AG04450 (cell line): ENCODE measurements at places on chromosomes 16 and 17.

DNA sequence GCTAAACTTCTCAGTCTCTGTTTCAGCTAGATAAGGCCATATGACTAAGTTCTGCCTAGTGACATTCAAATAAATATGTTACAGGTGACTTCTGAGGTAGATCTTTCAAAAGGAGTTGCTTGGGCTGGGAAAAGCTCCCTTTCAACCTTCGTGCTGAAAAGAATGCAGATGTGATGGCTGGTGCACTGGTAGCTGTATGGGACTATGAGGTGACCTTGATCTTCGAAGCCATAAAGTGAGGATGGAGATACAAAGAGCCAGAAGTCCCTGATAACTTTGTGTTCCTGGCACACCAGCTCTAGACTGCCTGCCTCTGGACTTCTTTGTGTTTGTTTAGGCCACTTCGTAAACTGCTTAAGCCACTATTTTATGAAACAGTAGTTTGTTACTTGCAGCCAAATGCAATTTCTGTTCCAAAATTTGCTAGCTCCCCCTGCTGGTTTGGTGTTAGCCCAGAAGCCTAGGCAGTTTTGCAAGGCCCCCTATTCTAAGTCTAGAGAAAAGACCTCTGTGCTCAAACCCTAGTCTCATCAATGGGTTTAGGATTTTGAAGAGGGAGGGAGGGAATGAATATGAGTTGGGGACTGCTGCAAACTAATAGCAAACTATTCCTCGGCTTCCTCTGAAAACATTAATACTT lies 23.3 kb upstream of the ERCC4 start:
- no peak for DNase-seq

DNA sequence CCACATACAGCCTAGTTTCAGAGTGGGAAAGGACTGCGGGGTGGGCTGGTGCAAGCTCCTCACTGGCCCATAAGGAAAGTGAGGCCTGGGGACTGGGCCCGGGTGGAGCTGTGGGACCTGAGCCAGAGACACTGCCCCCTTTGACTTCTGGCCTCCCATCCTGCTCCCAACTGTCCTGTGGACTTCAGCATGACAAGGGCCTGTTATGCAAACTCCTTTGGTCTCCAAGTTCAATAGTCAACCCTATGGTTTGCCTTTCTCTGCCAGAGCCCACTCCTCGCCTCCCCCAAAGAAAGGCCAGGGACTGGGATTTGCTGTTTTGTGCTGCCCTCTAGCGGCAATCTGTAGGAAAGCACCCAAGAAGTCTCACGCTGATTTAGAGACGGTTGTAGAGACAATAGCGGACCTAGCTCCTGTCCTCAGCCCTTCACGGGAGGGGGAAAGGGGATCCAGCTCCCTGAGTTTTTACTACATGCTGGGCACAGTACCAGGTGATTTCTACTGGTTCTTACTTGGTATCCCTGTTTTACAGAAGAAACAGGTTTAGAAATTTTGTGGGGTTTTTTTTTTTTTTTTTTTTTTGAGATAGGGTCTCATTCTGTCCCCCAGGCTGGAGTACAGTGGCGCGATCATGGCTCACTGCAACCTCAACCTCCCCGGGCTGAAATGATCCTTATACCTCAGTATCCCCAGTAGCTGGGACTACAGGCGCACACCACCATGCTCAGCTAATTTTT lies 1.2 kb upstream of the TLCD3B start:
- DNase-seq = no peak

DNA sequence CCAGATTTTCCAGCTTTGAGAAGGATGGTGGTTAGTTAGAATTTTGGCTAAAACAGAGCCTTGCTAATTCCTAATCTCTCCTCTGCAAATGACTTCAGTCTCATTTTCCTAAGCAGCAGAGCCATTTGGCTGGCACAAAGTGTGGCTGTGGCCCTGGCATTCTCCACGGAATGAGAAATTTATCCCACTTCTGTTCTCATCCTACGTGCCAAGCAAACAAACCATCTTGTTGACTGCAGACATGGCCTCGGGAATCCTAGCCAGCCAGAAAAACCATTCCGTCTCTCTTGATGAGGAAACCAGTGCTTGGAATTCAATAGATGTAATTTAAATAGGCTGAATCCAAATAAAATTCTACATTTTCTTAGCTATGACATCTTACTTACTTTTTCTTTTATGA lies 34.1 kb upstream of the ELAC2 start:
- no peak for DNase-seq

DNA sequence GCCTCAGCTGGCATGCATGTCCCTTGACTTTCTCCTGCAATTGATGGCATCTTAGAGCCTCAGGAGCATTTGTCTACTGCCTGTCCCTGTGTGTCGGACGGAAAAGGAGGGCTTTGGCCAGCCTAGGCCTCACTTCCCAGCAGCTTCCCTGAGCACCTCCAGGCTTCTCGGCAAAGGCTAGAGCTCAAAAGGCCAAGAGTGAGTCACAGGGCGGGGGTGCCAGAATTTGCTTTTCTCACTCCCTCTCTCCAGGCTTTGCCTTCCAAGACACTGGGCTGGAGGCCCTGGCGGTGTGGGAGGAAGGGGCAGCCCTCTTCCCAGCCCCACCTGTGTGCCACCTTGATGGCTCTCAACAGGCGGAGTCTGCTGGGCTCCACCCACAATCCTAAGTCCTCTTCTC lies 107.3 kb upstream of the MAF start:
- no peak for DNase-seq

DNA sequence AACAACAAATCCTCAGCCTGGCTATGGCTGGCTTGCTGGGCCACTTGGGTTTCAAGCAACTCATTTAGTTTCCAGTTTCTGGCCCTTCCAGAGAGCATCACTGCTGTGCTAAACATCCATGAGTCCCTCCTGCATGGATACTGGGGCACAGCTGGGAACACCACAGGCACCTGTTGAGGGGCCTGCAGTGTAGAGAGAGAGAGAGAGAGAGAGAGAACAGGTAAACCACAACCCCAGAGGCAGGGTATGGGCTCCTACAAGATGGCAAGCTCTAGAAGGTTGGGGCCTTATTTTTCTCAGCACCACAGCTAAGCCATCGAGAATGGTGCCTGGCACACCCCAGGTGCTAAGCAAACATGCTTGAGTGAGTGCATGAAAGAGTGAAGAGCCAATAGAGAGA lies 120.3 kb downstream of the RBFOX3 start:
- DNase-seq = no peak

- no peak for DNase-seq
Observed at GRCh38 chr17:72714357-72714966, 378.0 kb downstream of the SLC39A11 start.

- DNase-seq = no peak
Observed at GRCh38 chr16:46790599-46791270, 40.2 kb downstream of the C16orf87 start.

GRCh38 chr16:30778549-30779244 lies 8.3 kb downstream of the ZNF629 start:
- no peak for DNase-seq

DNA sequence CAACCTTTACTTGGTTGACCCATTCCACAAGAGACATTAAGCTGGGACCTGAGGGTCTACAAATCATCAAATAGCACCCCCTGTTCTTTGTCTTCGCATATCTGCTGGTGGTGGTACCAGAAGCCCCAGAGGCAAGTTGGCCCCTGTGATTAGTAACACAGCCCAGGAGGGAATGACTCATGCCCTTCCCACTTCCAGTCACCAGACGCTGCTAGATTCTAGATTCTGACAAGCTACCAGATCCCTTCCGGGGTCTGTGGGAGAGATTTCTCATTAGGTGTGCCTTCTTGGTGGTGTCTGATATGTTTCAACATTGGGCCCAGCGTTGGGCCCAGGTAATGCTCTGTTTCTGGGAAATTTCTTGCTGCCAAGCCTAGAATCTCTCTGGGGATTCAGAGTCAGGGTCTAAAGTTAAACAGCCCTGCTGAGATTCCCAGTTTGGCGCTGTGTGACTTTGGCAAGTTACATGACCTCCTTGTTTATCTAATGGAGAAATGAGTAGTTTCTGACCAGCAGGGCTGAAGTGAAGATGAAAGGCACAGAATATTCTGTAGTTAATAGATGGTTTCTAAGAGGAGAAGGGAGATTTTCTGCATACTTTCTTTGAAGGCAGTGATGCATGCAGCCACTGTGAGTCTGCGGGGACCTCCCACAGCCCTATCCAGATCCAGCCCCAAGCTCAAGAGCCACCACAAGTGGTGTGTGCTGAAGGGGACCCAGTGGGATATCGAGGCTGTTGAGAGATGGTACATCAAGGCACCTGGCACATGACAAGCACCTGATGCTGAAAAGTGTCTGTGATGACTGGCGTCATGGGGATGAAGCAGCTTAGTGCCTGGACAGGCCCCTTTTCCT lies 3.9 kb downstream of the TRPV2 start:
- DNase-seq = peak; percentile 66

DNA sequence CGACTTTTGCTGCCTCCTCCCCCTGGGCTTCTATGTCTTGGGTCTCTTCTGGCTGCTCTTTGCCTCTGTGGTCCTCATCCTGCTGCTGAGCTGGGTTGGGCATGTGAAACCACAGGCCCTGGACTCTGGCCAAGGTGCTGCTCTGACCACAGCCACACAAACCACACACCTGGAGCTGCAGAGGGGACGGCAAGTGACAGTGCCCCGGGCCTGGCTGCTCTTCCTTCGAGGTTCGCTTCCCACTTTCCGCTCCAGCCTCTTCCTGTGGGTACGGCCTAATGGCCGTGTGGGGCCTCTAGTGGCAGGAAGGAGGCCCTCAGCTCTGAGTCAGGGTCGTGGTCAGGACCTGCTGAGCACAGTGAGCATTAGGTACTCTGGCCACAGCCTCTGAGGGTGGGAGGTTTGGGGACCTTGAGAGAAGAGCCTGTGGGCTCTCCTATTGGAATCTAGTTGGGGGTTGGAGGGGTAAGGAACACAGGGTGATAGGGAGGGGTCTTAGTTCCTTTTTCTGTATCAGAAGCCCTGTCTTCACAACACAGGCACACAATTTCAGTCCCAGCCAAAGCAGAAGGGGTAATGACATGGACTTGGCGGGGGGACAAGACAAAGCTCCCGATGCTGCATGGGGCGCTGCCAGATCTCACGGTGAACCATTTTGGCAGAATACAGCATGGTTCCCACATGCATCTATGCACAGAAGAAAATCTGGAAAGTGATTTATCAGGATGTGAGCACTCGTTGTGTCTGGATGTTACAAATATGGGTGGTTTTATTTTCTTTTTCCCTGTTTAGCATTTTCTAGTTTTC lies 2.3 kb downstream of the GP1BA start:
- DNase-seq = no peak

DNA sequence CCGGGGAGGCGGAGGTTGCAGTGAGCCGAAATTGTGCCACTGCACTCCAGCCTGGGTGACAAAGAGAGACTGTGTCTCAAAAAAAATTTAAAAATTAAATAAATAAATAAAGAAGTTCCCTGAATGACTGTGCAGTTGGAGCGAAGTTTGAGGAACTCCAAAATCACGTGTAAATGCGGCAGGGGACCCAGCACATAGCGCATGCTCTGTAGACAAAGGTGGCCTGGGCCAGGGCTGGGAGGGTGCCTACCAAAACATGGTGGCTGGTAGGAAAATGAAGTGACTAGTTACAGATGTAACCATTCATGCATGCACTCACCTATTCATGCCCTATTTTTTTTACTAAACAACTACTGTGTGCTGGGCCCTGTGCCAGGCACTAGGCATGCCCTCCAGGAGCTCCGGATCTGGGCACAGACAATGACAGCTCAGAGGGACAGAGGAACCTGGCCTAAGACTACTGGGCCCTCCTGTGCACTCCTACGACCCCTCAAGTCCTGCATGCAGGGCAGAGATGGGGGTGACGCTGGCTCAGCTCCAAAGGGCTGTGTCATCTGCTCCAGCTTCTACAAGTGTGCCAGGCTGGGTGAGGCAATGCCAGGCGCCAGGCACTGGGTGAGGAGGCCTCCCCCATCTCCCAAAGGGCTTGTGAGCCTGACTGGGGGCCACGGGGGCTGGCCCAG lies 65.3 kb downstream of the RMI2 start:
- no peak for DNase-seq

DNA sequence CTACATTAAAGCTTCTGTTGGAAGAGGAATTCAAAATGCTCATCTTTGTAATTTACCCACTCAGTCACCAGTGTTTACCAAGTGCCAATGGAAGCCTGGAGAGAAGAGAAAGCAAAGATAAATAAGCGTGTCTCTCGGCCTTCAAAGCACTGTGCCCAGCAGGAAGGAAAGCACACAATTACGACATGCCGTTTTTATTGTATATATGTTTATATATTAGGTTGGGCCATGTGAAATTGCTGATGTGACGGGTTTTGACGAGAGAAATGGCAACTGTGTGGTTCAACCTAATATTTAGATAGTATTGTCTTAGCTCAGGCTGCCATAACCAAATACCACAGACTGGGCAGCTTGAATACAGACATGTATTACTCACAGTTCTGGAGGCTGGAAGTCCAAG lies 79.3 kb upstream of the HSBP1 start:
- no peak for DNase-seq

- DNase-seq = no peak
Observed at GRCh38 chr17:57033296-57033695, 51.8 kb upstream of the AKAP1 start.

DNA sequence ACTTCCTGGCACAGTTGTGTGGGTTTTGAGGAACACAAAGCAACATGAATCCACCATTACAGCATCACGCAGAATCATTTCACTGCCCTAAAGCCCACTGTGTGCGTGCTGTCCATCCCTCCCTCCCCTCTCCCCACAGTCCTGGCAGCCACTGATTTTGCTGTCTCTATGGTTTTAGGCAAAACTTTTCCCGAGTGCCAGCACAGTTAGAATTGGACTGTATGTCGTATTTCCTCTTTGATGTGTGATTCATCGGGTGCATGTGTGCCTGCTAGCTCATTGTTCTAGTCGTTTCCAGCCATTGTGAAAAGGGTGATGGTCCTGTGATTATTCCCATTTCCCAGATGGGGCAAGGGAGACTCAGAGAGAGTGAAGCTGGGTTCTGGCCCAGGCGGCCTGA lies 12.7 kb downstream of the KLHL36 start:
- DNase-seq = no peak

DNA sequence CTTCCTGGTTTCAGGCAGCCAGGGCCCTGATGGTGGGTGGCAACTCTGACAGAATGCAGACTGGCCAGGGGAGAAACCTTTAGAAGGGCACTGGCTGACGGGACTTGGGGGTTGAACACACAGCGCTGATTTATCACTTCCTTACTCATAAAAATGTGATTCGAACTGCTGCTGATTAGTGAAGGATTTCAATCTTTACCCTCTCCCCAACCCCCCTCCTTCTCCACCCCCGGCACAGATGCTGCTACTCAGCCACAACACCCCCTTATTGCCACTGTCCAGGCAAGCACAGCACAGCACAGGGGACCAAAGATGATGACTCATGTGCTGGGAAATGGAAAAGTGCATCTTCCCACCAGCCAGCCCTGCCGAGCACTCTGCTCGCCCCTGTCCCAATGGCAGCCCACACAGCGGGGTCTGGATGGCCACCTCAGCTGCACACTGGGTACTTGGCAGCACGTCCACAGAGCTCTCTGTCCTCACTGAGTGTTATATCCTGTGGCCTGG lies 70.1 kb downstream of the SMG6 start:
- no peak for DNase-seq
